ENCODE measurements at places on chromosomes 16 and 17.

DNA sequence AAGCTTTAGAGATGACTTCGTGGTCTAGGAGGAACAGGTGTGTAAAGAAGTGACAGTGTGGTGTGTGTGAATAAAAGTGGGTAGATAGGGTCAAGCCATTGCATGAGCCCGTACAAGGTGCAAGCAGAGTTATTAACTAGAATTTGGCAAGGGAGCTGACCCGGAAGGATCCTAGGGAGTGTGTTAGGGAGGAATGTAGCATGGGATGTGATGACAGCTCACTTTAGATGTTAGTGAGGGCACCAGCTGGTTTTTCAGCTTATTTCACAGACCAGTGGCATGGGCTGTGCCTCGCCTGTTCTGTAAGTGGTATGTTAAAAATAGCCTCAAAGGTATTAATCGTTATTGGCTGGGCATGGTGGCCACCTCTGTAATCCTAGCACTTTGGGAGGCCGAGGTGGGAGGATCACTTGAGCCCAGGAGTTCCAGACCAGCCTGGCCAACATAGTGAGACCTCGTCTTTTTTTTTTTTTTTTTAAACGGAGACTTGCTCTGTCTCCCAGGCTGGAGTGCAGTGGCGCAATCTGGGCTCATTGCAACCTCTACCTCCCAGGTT is 8.3 kb downstream of the ANKRD40CL start:
- DNase-seq: no peak

DNA sequence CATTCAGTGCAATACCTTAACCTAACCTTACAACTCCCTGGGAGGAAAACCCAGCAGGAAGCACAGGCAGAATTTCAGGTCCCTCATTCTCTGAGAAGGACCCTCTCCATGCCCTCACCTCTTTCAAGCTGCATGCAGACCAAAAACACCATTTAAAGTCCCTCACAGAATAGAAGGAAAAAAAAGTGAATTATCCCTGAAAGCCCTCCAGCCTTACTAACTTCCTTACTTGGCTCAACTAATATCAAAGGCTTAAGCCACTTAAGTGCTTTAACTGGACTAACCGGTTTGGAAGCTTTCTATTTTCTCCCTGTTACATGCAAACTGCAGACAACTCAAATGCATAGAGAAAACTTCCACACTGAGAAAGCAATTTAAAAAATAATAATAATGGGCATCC is 60.5 kb downstream of the ADAMTS18 start:
- DNase-seq: no peak

DNA sequence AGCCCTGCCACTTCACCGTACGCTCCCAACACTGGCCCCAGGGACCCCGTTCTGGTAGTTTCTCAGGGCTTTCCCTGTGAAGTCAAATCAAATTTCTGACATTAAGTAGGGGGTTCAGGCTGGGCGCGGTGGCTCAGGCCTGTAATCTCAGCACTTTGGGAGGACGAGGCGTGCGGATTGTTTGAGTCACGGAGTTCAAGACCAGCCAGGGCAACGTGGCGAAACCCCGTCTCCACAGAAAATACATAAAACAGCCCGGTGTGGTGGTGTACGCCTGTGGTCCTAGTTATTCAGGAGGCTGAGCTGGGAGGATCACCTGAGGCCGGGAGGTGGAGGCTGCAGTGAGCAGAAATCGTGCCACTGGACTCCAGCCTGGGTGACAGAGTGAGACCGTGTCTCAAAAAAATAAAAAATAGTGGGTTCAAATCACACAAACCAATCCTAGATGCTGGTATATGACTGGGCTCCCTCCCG is 632 bp downstream of the CYBC1 start:
- no peak for DNase-seq

DNA sequence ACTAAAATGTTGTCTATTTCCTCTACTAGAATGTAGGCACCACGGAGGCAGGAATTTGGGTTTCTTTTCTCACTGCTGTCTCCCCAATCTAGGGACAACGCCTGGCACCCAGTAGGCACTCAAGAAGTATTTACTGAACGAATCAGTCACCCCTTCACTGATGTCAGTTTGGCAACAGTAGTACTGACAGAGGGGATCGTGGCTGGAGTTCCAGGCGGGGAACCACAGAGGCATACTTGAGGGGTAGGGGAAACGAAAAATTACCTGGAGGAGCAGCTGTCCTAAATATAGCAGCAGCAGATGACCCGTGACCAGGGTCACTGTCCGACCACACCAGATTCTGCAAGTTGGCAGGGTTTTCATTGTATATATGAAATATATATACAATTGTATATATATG is 33.3 kb downstream of the TRIM25 start:
- DNase-seq: no peak

- DNase-seq: no peak
These were observed 9.5 kb downstream of the ACSF3 start for GRCh38 chr16:89103156-89103555.

DNA sequence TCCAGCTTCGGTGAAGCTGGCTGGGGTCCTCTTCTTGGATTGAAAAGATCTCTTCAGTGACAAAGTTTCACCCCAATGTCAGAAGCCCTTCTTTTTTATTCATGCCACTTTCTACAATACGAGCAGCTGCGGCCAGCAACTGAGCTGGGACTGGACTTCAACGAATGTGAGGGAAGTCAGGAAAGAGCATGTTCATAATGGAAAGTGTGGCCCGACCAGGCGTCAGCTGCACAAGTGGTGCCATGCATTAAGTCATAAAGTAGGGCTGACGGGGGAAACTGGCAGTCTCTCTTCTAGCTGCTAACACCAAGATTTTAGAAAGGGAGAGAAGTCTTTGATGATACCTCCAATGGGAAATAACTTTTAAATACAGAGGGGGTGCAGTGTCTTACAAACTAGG is 192.6 kb downstream of the PARN start:
- DNase-seq: no peak

DNA sequence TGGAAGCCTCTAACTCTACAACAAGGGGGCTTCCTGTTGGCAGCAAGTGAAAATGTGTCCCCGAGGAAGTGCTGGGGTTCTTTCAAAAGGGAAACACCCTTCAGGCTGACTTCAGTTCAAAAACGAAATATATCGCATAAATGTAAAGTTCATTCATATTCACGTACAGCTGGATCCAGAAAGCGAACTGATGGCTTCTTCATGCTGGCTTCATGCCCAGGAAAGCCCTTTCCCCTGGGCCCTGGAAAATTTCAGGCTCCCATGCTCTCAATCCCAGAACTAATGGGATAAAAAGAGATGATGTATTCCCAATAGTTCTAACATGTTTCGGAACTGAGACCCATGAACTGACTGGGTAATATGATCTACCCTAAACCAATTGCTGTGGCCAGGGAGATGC is 104.7 kb upstream of the CDH13 start:
- DNase-seq: no peak

GRCh38 chr16:84354306-84354705 is 14.0 kb upstream of the ATP2C2 start:
- DNase-seq: no peak

DNA sequence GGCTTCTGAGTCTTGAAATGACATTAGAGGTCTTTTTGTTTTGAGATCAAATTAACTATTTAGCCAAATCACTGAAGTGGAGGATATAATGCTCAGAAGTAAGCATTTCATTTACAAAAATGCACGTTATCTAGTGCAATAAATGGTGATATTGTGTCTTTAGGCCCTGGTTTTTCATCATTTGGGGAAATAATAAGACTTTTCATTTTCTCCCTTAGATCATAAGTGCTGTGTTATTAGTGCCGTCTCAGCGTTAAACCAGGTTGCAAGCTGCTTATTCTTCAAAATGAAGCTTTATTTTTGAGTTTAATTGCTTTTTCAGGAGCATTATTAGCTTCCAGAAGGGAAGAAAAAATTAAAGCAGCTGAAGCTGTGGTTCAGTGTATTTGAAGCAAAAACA is 1416.8 kb upstream of the GOT2 start:
- no peak for DNase-seq

GRCh38 chr17:74972107-74972972 is at the start of gene HID1:
HID1 (minus strand) TSS chr17:74972759; CDS start chr17:74972656, 103 bp downstream.
- DNase-seq: peak; percentile 74

DNA sequence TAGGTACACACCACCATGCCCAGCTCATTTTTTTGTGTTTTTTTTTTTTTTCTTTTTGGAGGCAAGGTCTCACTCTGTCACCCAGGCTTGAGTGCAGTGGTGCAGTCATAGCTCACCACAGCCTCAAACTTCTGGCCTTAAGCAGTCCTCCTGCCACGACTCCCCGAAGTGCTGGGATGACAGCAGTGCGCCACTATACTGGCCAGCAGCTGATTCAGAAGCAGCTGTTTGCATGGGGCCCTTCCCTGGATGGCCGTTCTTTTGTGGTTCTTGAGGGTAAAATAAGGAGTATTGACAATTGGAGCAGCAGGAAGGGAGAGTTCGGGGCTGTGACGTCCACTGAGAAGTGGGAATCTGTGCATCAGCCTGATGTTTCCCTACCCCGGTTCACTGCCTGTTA is 41.6 kb downstream of the KIAA0513 start:
- no peak for DNase-seq

DNA sequence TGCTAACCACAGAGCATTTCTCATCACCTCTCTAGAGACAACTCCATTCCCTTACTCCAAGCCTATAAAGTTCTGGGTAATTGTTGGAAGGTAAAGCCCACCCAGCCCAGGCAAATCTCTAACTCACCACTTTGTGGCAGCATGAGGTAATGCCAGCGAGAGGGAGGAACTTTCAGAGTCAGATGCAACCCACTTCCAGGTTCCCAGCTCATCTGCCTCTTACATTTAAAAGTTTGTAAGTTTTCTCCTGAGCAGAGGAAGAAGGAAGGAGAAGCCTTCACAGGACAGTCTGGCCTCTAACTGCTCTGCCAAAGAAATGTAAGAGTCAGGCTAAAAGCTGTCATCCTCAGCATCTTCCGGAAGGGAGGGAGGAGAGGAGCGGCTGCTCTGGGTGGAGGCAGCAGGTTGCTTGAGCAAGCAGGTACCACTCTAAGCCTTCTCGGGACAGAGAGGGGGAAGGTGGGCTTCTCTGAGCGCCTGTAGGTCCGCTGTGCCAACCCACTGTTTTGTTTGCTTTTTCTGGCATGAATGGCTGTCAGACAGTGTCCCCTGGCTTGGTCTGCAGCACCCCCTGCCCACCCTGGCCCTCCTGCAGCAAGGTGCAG is 1.0 kb downstream of the ZNF319 start:
- DNase-seq: no peak

GRCh38 chr17:20996724-20997615 is 45.8 kb downstream of the USP22 start:
- no peak for DNase-seq

DNA sequence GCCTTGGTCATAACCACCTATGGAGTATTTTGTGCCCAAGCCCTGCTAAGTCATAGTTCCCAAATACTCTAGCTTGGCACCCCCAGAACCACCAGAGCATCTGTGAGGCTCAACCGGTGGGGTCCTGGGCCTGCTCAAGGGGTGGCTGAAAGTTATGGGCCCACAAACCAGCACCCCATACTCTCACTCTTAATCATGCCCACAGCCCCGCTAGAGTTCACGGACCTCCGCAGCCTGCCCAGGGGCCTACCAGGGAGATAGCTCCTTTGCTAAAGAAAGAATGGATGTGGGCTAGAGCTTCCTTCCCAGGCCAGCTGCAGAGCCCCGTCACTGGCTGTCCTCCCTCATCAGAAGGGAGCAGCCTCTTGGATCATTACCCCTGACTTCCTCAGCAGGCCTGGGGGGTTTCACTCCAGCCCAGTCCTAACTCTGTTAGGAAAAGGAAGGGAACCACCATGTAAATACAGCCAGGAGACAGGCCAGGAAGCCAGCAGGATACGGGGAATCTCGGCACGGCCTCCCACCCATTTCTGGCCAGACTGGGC is 1.4 kb downstream of the GIT1 start:
- DNase-seq: no peak

DNA sequence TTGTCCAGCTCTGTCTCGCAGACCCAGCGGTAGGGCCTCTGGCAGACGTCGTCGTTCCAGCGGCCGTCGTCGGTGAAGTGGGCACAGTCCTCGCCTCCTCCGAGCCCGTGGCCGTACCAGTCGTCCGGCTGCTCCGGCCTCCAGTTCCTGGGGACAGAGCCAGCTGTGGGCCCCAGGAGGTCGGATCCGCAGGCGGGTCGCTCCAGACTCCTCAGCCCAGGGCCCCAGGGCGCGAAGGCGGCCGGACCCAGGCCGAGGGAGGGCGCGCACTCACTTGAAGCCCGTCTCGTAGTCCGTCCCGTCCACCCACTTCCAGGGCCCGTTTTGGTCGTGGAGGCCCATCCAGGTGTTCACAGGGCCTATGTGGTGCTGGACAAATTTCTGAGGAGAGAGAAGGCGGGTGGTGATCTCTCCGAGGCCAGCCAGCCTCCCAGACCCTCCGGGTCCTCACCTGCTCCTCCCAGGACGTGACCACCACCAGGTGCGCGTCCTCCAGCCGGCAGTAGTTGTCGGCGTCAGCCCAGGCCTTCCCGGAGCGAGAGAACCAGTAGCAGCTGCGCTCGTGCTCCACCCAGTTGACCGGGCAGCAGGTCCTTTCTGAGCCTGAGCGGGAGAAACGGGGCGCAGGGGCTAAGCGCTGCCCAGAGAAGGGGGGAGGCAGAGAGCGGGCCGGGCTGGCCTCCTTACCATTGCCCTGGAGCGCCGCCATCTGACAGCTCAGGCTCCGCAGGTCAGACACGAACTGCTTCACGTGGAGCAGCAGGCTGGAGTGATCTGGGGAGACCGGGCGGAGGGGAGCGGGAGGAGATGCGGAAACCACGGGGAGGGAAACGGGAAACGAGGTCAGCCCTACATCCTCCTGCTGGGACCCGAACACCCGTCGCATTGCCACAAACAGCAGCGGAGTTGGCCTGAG is 5.2 kb downstream of the ASGR1 start:
- DNase-seq: peak; percentile 88

Data from thyroid gland (tissue), 4 donors.